Sigmoid colon (tissue), 7 donors: ENCODE measurements at places on chromosomes 13 and 19. TPM values are rescaled to one million over a fixed set of nuclear protein-coding genes. Genes with fewer than 3 reads are reported as not detected.

GRCh38 chr13:59494560-59494970 lies 669.2 kb downstream of the DIAPH3 start:
- DNase-seq = peak; percentile 66
- no peak overlapping the region for H3K27ac ChIP-seq
- no peaks in the 10 kb centered on the region for H3K27me3 ChIP-seq
- H3K4me3 ChIP-seq = no peak overlapping the region

DNA sequence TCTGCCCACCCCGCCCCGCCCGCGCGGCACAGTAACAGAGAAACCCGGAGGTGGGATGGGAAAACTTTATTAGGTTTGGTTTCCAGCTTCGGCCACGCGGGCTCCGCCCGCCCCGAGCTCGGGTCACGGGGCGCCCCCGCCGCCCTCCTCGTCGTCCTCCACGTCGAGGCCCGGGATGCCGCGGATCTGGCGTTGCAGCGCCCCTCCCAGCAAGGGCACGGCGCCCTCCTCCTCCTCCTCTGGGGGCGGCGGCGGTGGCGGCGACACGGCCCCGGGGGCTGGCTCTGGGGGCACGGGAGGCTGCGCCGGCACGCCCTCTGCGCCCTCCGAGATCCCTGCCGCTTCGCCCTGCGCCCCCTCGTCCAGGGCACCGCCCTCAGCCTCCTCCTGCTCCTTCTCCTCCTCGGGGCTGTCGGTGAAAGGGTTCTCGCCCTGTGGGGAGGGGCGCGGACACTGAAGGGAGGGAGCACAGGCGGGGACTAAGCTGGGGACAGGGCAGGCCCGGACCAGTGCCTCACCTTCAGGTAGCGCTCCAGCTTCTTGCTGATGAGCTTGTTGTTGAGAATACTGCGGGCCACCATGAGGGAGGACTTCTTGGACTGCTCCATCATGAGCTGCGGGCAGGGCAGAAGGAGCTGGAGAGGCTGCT lies 536 bp upstream of the AKAP8 start:
- no peaks in the 10 kb centered on the region for H3K27me3 ChIP-seq
- peaks cover 38% of the 10 kb centered on the region for H3K4me1 ChIP-seq
- H3K4me3 ChIP-seq = peak overlapping the region; percentile 84
- no peaks in the 10 kb centered on the region for H3K36me3 ChIP-seq

DNA sequence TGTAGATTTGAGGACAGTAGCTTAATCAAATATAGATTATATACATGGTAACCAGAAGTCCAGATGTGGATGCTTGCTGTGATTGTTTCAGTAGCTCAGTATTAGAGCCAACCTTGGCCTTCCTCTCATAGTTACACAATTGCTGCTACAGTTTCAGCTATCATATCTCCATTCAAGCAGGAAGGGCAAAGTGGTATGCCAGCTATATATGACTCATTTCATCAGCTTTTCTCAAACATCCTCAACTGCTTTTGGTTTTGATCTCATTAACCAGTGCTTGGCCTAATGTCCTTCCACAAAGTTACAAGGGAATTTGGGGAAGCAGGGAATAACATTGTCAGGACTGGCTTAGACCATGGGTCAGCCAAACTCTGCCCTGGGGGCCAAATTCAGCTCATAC lies 73.0 kb upstream of the MAB21L1 start:
- H3K4me1 ChIP-seq = peaks cover 3% of the 10 kb centered on the region
- H3K27me3 ChIP-seq = no peaks in the 10 kb centered on the region
- no peak overlapping the region for H3K4me3 ChIP-seq
- DNase-seq = no peak
- no peak overlapping the region for H3K27ac ChIP-seq
- peaks cover 12% of the 10 kb centered on the region for H3K36me3 ChIP-seq

THAP8 gene
- polyA plus RNA-seq = 5.8 TPM

F7 gene
- polyA plus RNA-seq = not detected

GRCh38 chr13:98960606-98961502 lies 17.0 kb downstream of the DOCK9 start:
- no peak overlapping the region for H3K4me3 ChIP-seq
- peak overlapping the region; percentile 57 for H3K27ac ChIP-seq
- peaks cover 28% of the 10 kb centered on the region for H3K4me1 ChIP-seq
- H3K36me3 ChIP-seq = no peaks in the 10 kb centered on the region
- DNase-seq = no peak

- H3K4me3 ChIP-seq = no peak overlapping the region
- H3K36me3 ChIP-seq = no peaks in the 10 kb centered on the region
- no peaks in the 10 kb centered on the region for H3K27me3 ChIP-seq
- peaks cover 8% of the 10 kb centered on the region for H3K4me1 ChIP-seq
Observed at GRCh38 chr19:8531470-8531869, 17.5 kb upstream of the ZNF414 start.

- DNase-seq = no peak
- no peaks in the 10 kb centered on the region for H3K27me3 ChIP-seq
- peaks cover 15% of the 10 kb centered on the region for H3K4me1 ChIP-seq
- H3K27ac ChIP-seq = no peak overlapping the region
- no peaks in the 10 kb centered on the region for H3K36me3 ChIP-seq
Observed at GRCh38 chr13:30323524-30323923, 16.2 kb upstream of the KATNAL1 start.

ZNF536 gene
- 0.87 TPM for polyA plus RNA-seq

SOHLH2 gene
- 0.06 TPM for polyA plus RNA-seq

RNF225 gene
- polyA plus RNA-seq = not detected

- H3K4me3 ChIP-seq = no peak overlapping the region
- no peak for DNase-seq
- no peaks in the 10 kb centered on the region for H3K36me3 ChIP-seq
- no peaks in the 10 kb centered on the region for H3K27me3 ChIP-seq
- no peaks in the 10 kb centered on the region for H3K4me1 ChIP-seq
- no peak overlapping the region for H3K27ac ChIP-seq
Observed at GRCh38 chr13:71685072-71685471, 181.9 kb downstream of the DACH1 start.

CERS1 gene
- polyA plus RNA-seq = 0.70 TPM

- H3K27me3 ChIP-seq = no peaks in the 10 kb centered on the region
- H3K4me1 ChIP-seq = no peaks in the 10 kb centered on the region
- H3K4me3 ChIP-seq = no peak overlapping the region
Observed at GRCh38 chr19:32397671-32398101, 7.9 kb upstream of the DPY19L3 start.

DNA sequence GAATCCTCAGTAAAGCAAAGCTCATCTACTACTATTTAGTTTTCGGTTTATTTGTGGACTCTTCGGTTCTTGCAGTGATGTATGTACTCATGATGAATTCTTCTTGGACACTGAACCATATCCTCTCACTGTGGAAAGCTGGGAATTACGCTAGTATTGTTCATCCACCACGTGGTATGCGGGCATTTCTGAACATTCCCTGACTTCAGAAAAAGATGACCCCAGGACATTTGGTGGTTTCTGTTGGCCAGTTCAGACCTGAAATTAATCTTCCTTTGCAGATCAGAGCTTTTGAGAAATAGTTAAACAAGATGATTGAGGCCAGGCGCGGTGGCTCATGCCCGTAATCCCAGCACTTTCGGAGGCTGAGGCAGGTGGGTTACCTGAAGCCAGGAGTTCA lies 25.3 kb upstream of the FBN3 start:
- H3K27ac ChIP-seq = no peak overlapping the region
- H3K27me3 ChIP-seq = no peaks in the 10 kb centered on the region
- H3K4me1 ChIP-seq = no peaks in the 10 kb centered on the region
- DNase-seq = no peak

DNA sequence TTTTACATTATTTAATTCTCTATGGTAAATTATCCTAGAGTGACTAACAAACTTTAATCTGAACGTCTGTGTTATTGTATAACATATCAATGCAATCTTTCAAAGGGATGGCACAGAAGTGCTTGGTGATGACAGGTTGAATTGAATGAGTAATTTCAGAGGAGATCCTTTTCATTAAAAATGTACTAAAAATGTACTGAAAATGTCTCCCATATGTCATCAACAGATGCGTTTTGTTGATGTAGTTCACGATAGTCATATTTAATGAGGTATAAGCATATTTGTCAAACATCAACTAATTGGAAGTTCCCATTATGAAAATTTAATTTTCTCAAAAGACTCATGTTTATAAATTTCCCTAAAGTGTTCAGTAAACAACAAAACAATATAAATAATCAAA lies 1434.7 kb upstream of the PCDH20 start:
- H3K4me1 ChIP-seq = no peaks in the 10 kb centered on the region
- H3K27ac ChIP-seq = no peak overlapping the region

- H3K27ac ChIP-seq = no peak overlapping the region
- no peak overlapping the region for H3K4me3 ChIP-seq
- DNase-seq = no peak
- no peaks in the 10 kb centered on the region for H3K4me1 ChIP-seq
- H3K36me3 ChIP-seq = no peaks in the 10 kb centered on the region
- H3K27me3 ChIP-seq = no peaks in the 10 kb centered on the region
Observed at GRCh38 chr13:46996316-46997030, 99.6 kb upstream of the HTR2A start.

GRCh38 chr13:99507054-99507453 lies 5.8 kb downstream of the TM9SF2 start:
- peaks cover 57% of the 10 kb centered on the region for H3K4me1 ChIP-seq
- H3K4me3 ChIP-seq = no peak overlapping the region
- H3K36me3 ChIP-seq = peaks cover 9% of the 10 kb centered on the region
- no peak overlapping the region for H3K27ac ChIP-seq
- no peaks in the 10 kb centered on the region for H3K27me3 ChIP-seq
- DNase-seq = no peak

- peaks cover 22% of the 10 kb centered on the region for H3K4me1 ChIP-seq
- H3K36me3 ChIP-seq = no peaks in the 10 kb centered on the region
- no peaks in the 10 kb centered on the region for H3K27me3 ChIP-seq
- DNase-seq = no peak
Observed at GRCh38 chr13:43543331-43543730, 243.4 kb downstream of the ENOX1 start.

DNA sequence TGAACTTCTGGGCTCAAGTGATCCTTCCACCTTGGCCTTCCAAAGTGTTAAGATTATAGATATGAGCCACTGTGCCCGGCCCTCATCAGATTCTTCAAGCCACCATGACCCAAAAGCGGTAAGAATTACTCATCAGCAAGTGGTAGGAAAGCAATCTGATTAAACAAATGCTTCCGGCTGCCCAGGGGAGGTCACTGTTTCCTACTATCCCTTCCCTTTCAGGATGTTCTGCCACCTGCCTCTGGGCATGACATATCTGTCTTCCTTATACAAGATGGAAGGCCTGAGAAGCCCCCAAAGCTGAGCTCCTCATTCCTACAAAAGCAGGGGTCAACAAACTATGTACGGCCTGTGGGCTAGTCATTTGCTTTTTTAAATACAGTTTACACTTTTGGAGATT lies 7.0 kb downstream of the ABHD8 start:
- peaks cover 3% of the 10 kb centered on the region for H3K36me3 ChIP-seq
- H3K27me3 ChIP-seq = no peaks in the 10 kb centered on the region
- DNase-seq = no peak
- no peak overlapping the region for H3K27ac ChIP-seq
- peaks cover 22% of the 10 kb centered on the region for H3K4me1 ChIP-seq

ZNF264 gene
- 1.2 TPM for polyA plus RNA-seq

SIAH3 gene
- 0.01 TPM for polyA plus RNA-seq

- no peak for DNase-seq
- H3K36me3 ChIP-seq = no peaks in the 10 kb centered on the region
- no peak overlapping the region for H3K27ac ChIP-seq
- H3K4me1 ChIP-seq = no peaks in the 10 kb centered on the region
- no peaks in the 10 kb centered on the region for H3K27me3 ChIP-seq
- H3K4me3 ChIP-seq = no peak overlapping the region
Observed at GRCh38 chr19:457636-458035, 3.2 kb downstream of the SHC2 start.

TMEM86B gene
- 1.8 TPM for polyA plus RNA-seq

TLE2 gene
- polyA plus RNA-seq = 20.9 TPM

- no peaks in the 10 kb centered on the region for H3K27me3 ChIP-seq
- no peaks in the 10 kb centered on the region for H3K36me3 ChIP-seq
- peaks cover 20% of the 10 kb centered on the region for H3K4me1 ChIP-seq
- DNase-seq = no peak
- no peak overlapping the region for H3K4me3 ChIP-seq
Observed at GRCh38 chr13:61728471-61728870, 312.8 kb upstream of the PCDH20 start.

- no peak overlapping the region for H3K4me3 ChIP-seq
- H3K4me1 ChIP-seq = no peaks in the 10 kb centered on the region
- no peak for DNase-seq
Observed at GRCh38 chr13:81987677-81988357, 1646.9 kb upstream of the SPRY2 start.

MEDAG gene
- polyA plus RNA-seq = 18.0 TPM

CBY2 gene
- not detected for polyA plus RNA-seq

GRCh38 chr19:14347999-14348889 lies 33.0 kb upstream of the ADGRE5 start:
- peak; percentile 77 for DNase-seq
- H3K4me3 ChIP-seq = no peak overlapping the region
- H3K27ac ChIP-seq = no peak overlapping the region

DNA sequence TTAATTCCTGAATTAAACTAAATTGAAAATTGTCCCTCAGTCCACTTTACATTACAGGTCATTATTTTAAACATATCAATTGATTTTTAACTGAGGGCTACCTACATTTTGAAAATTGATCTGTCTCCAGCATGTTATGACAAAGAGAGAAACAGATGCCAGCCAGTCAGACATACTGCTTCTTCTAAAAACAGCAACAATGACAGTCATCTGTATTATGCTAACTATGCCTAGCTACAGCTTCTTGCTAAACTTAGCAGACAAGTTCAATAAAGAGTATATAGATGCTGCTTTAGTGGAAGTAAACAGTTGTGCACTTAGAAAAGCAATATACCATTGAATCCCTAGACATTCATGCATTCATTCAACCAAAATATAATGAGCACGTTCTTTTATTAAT lies 48.6 kb upstream of the EEF1AKMT1 start:
- H3K4me3 ChIP-seq = no peak overlapping the region
- no peak for DNase-seq
- H3K27ac ChIP-seq = no peak overlapping the region
- peaks cover 30% of the 10 kb centered on the region for H3K4me1 ChIP-seq

- H3K4me3 ChIP-seq = no peak overlapping the region
- H3K27ac ChIP-seq = no peak overlapping the region
- peak; percentile 83 for DNase-seq
- peaks cover 32% of the 10 kb centered on the region for H3K4me1 ChIP-seq
Observed at GRCh38 chr19:32018014-32018413, 327.4 kb upstream of the ZNF507 start.

GRCh38 chr13:46369506-46370277 lies 17.4 kb downstream of the RUBCNL start:
- H3K27me3 ChIP-seq = no peaks in the 10 kb centered on the region
- no peak overlapping the region for H3K27ac ChIP-seq
- H3K4me3 ChIP-seq = no peak overlapping the region
- no peaks in the 10 kb centered on the region for H3K36me3 ChIP-seq

- no peak overlapping the region for H3K4me3 ChIP-seq
- H3K36me3 ChIP-seq = no peaks in the 10 kb centered on the region
- no peak overlapping the region for H3K27ac ChIP-seq
- H3K4me1 ChIP-seq = no peaks in the 10 kb centered on the region
- no peaks in the 10 kb centered on the region for H3K27me3 ChIP-seq
- DNase-seq = no peak
Observed at GRCh38 chr13:107457686-107458085, 757.6 kb downstream of the LIG4 start.
